ENCODE measurements at places on chromosomes 1 and 21.
A peak's percentile ranks its signal among the peaks of the same experiment; 100 is the strongest.

- DNase-seq: no peak
Observed at GRCh38 chr1:108597041-108597440, 37.1 kb downstream of the EEIG2 start.

DNA sequence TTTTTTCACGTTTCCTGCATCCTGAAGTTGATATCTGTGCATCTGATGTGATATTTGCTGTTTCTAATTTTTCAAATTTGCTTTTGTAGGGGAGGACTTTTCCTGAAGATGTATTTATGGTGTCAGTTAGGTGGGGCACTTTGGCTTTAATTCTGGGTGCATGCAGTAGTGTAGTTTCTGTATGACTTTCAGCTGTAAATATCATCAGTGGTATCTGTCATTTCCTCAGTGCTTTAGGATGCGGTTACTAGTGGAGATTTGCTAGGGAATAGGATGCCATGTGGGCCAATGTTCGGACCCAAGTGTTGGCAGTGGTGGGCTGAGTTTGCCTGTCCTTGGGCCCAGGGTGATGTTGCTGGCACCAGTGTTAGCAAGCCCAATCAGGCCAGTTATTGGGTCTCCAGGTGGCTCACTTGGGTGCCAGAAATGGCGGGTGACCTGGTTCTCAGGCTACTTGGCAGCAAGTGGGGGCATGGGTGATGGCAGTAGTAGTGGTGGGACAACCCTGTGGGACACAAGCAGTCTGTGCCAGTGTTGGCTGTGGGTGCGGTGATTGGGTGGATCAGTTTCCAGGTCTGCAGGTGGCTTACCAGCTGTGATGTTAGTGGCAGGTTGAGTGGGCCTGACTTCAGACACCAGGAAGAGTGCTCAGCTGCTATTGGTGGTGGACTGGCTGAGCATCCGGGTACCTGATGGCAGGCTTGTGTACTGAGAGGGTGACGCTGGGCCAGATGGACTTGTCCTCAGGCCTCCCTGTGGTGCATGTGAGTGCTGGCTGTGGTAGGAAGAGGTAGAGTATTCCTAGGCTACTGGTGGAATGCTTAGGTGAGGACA lies 24.4 kb downstream of the CD55 start:
- DNase-seq: no peak

DNA sequence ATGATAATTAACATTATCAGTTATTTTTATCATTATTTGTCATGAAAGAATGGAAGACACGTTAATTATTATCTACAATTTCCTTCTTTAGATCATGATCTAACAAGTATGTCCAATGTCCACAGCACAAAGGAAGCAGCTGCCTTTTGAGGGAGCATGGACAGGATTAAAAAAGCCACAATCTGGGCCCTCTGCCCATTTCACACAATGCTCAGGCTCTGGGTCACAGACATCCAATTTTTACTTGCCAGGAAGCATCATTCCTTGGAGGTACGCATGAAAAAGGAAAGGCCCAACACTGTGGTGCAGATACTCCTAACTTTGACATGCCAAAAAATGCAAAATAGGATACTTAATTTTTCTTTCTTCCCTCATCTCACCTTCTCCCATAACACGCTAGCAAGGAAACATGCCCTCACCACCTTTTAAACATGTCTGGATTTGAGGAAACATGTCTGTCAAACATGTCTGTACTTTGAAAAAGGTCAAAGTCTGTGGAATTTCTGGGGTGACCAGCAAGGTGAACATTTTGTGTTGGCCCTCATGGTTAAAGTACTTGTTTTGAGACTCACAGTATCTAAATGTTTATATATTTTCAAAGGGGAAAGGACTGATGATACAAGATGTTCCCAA lies 40.0 kb downstream of the GADD45A start:
- peak; percentile 47 for DNase-seq

GRCh38 chr1:234149217-234149616 lies 224.0 kb upstream of the COA6 start:
- no peak for DNase-seq

- no peak for DNase-seq
Observed at GRCh38 chr1:183736343-183736742, 68.6 kb upstream of the RGL1 start.

DNA sequence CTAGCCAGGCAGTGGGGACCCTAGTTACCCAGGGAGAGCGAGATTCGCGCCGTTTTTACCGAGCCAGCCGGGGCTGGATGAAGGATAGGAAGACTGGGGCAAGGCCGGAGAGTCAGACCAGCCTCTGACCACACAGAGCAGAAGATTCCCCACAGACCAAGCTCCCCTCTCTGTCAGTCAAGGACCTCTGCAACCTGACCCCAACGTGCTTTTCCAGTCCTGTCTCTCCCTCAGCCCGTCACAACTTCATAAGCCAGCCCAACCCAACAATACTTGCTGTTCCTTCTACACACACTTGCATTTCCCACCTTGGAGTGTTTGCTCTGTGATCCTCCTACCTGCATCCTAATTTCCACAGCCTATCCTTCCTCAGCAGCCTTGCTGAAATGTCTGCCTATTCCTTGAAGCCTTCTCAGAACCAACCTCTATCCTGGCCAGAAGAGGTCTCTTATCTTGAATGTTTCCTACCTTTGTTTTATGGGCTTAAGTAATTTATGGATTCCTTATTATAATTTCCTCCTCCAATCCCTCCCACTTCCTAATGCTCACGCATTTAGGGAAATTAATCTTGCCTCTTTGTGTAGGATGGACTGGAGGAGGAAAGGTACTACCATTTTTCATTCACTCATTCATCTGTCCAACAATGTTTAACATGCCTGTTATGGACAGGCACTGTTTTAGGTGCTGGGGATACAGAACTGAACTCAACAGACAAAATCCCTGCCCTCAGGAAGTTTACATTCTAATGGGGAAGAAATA lies at the start of gene GSTM3:
Gene GSTM3, minus strand, starts transcription at position 424 of the 759 bp plus-strand sequence. CDS start 751 bp downstream, outside the sequence.
- peak; percentile 35 for DNase-seq

GRCh38 chr1:59180735-59181134 lies 116.2 kb upstream of the FGGY start:
- DNase-seq: no peak

DNA sequence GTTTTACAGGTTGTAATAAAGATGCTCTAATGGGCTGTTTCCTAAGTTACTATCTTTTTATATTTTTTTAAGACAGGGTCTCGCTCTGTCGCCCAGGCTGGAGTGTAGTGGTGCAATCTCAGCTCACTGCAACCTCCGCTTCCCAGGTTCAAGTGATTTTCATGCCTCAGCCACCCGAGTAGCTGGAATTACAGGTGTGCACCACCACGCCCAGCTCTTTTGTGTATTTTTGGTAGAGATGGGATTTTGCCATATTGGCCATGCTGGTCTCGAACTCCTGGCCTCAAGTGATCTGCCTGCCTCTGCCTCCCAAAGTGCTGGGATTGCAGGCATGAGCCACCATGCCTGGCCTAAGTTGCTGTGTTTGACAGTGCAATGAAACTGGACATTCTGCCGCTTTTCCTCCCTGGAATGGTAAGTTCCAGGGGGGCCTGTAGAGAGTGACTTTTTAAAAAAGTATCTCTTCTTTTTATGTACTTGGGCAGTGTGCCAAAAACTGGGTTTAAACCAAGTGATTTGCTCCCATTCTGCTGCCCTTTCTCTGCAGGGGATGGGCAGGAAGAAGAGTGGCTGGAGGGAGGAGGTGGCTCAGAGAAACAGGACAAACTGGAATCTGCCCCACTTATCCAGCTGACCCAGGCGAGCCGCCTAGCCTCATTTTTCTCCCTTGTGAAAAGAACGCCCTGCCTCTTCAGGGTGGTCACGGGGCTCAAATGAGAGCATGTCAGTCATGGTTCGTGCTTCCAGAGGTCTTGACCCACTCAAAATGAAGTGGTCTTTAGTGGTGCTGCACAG lies 2.3 kb downstream of the SLC37A1 start:
- peak; percentile 84 for DNase-seq

- peak; percentile 25 for DNase-seq
Observed at GRCh38 chr1:19232524-19232846, 18.8 kb downstream of the EMC1 start.

DNA sequence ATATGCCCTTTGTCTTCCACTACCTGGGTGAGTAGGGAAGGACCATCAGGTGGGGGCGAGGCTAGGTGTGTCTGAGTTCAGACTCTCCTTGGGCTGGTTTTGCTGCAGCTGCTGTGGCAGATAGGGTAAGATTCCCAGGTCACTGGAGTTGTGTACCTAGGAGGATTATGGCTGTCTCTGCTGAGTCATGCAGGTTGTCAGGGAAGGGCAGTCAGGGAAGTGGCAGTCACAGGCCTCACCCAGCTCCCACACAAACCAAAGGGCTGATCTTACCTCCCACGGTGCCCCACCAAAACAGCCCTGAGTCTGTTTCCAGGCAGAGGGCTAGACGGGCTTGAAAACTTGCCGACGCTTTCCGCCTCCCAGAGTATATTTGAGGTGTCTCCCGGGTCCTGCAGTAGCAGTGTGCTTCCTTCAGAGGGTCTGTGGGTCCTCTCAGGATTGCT lies 201.6 kb upstream of the PLXNA2 start:
- no peak for DNase-seq

DNA sequence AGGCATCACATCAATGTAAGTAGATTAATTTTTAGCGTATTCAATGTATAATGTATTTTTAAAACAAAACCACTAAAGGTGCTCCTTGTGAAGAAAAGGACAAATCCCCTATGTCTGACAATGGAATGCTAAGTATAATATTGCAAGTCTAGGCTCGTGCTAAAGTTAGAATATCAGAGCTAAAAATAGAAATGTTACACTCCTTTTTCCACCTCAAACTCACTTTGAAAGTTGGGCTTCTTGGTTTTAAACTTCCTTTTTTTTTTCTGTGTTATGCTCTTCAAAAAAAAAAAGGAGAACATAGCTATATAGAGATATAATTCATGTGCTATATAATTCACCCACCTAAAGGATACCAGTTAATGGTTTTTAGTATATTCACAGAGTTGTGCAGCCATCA lies 3.6 kb upstream of the SERBP1 start:
- no peak for DNase-seq

DNA sequence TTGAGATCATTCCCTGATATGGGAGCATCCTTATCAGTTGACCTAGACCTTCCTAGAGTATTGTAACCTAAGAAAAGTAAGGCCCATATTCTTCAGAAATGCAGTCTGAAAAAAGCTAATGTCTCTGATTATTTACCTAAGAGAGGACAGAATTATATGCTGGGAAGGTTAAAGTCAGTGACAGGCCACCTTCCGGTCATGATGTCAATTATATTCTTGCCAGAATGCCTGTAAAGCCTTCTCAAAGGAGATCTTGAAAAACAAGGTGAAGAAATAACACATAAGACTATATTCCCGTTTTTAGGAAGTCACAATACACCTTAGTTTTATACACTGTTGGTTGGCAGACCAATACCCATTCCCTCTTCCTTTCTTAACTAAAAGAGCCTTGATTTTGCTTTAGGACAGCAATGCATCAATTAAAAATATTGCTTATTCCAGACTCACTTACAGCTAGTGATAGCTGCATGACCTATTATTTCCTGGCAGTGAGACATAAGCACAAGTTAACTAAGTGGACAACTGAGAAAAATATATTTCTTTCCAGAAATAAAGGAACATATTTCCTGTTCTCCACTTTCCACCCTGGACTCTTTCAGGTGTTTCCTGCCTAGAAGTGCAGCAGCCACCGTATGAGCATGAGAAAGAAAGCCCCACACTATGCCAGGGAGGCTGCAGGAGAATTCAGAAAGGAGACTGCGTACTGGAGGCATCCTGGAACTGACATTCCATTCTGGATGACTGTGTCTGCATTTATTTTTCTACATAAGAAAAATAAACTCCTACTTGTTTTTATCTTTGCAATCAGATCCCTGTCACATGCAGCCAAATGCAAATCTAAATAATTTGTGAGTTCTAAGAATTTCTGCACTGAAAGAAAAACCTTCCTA lies 332.9 kb upstream of the PTBP2 start:
- no peak for DNase-seq

DNA sequence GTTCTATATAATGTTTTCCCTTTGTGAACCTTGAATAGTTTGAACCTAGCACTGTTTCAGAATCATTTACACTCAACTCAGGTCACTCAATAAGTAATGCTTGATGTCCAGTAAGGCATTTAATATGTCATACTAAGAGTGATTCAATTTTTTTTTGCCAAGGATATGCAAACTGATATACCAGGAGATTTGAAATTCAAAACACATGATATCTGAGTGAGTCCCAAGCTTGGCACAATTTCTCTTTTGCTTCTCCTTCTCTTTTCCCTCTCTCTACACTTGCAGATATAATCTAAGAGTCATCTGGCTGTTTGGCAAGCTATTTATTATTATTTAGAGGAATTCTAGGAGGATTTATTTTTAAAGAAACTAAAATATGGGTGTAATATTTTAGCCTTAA lies 61.6 kb upstream of the SPAG17 start:
- DNase-seq: no peak

DNA sequence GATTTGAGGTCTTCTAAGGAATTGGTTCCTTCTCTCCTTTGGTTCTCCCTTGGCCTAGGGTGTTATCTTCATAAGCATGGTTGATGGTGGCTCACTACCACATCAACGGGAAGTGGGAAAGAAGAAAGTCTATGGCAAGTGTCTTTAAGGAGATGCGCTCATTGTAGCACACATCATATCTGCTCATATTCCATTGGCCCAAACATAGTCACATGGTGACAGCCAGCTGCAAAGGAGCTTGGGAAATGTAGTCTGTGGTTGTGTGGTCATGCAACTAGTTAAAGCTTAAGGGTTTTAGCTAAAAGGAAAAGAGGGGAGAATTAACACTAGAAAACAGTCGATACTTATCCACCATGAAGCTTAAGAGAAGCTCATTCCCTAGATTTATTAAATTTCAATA lies 11.4 kb upstream of the MRPS6 start:
- peak; percentile 64 for DNase-seq

DNA sequence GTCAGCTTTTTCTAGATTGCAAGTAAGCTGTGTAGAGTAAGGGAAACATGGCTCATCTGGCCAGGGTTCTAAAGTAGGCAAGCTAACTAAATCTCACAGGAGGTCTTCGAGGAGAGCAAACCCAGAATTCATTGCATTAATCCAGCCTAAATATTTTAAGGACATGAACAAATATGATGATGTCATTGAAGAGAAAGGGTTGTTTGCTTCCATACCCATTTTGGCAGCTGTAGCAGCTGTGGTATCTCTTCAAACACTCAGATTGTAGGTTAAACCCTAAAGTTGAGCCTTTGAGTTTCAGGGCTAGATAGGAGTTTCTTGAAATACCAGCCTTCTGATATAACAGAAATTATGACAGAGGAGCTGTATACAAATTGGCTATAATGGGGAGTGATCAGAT lies 200.5 kb upstream of the C1orf105 start:
- DNase-seq: no peak

DNA sequence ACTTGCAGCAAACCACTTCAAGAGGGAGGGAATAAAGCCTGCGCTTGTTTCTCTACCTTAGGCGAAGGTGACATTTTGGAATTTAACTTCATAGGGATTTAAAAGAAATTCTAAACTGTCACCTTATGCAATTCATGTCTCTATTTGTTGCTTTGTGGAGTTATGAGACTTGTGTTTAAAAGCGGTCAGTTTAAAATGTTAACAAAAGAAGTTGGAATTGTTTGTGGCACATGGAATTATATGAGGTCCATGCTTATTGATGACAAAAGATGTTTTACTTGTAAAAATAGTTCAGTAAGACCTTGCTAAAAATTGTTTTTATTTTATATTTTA lies 15.8 kb downstream of the NR5A2 start:
- DNase-seq: no peak
